ENCODE measurements at places on chromosomes 11 and 22. TPM values are rescaled to one million over a fixed set of nuclear protein-coding genes. Genes with fewer than 3 reads are reported as not detected.

GRCh38 chr11:93988455-93988854, 32.7 kb upstream of the HEPHL1 start:
- no peak for DNase-seq

GRCh38 chr11:92473736-92474135, 249.1 kb downstream of the FAT3 start:
- no peak for DNase-seq

DNA sequence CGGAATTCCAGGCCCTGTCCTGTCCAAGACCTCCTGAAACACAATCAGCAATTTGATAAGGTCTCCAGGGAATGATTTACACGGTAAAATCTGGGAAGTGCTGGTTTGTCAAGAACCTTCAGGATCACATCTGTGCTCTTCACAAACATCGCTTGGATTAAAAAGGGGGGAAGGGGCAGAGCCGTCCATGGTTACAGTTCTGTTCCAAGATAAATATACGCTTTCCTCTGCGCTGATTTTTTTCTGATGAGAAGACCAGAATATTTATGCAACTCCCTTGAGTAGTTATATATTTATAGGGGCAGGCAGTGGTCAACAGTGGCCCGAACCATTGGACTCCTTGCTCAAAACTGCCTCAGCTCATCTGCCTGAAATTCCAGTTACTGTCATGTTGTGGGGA, 9.2 kb upstream of the APOL5 start:
- DNase-seq, result no peak

- DNase-seq, result peak; percentile 71
Observed at GRCh38 chr11:66568124-66568916, at the start of gene CTSF. CTSF (minus strand) TSS chr11:66568606; CDS start chr11:66568486, 120 bp downstream.

Gene PGA5
- not detected for total RNA-seq

DNA sequence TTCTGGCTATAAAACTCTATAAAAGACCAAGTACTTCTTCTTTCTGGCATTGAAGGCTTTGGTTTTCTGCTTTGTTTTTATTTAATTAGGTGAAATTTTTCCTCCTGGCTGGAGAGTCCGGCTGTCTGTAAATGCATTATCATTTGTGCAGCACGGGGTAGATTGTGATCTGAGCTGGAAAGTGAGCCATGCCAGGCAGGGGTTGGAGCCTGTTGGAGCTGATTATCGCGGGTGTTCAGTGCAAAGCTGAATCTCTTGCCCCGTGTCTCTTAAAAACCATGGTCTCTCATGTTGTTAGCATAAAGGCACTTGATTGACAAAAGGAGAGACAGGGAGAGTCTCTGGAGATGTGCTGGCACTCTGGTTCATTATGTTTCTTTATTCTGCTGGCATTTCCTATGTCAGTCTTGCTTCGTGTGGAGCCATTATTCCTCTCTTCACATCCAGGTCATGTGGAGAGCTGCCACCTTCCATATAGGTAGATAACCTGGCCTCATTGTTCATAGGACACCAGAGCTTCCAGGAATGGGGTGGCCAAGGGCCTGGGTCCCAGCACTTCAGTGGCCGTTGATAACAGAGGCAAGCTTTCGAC, 75.2 kb downstream of the LDLRAD3 start:
- no peak for DNase-seq

Gene ARHGEF17
- not detected for total RNA-seq

GRCh38 chr22:24466716-24467328, 28.3 kb upstream of the UPB1 start:
- DNase-seq, result no peak

GRCh38 chr11:8068605-8069221, 12.3 kb upstream of the TUB start:
- DNase-seq, result no peak

Gene PRG2
- total RNA-seq, result 0.59 TPM

GRCh38 chr22:44405661-44406060, 92.4 kb downstream of the RTL6 start:
- no peak for DNase-seq

Data from activated CD8-positive, alpha-beta memory T cell treated with anti-CD3 and anti-CD28 coated beads, Interleukin-2, amount 10 ng/mL, durations not matched to agents 7 days and 5 days (primary cell).